Fibroblast of skin of right quadriceps (primary cell): ENCODE measurements at places on chromosomes 4 and X.

GRCh38 chr4:138916763-138917162 is 98.8 kb upstream of the NOCT start:
- no peak for DNase-seq

- DNase-seq, result peak; percentile 81
Observed at GRCh38 chr4:97656044-97656720, 487.1 kb downstream of the STPG2 start.

DNA sequence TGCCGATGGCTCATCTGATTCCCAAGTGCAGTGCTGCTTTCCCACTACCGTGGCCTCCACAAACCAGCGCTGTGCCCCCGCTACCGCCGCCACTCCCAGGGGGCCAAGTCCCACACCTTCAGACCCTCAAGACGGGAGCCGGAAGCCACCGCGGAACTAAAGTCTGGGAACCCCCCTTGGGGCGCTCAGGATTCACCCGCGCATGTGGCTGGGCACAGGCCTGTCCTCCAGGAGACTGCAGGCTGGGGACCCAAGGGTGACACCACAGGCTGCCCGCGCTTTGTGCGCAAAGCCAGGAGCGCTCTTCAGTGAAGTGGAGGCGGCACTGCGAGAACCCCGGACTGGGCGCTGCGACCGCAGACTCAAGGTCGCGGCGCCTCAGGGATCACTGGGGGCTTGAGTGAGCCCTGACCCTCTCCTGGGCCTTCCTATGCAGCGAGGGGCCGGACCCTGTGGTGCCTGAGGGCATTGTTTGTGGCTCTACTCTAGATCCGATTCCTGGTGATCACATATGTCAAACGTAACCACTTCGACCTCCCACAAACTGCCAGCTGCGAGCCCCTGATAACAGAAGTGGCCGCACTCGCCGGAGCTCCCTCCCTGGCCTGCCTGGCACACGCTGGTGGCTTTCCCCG is 20.4 kb upstream of the TBC1D14 start:
- DNase-seq, result no peak

- DNase-seq, result no peak
Observed at GRCh38 chr4:71487344-71487920, 148.6 kb downstream of the SLC4A4 start.

DNA sequence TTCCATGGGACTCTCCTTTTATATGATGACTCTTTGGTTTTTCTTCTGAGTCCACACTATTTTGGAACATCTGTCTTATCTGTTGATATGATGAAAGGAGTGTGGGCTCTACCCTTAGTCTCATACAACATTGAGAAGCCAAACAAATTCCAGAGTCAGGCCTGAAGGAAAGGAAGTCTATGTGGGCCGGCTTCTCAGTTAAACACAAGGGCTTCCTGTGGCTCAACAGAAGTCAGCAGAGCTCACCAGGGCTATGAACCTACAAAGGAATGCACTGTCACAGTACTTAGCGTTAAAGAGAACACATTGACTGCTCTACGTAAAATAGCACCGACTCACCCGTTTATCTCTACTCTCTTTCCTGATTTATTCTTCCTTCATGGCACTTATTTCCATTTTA is 641.0 kb upstream of the FRG1 start:
- DNase-seq, result no peak

- DNase-seq, result no peak
Observed at GRCh38 chrX:1385253-1386223, 6.4 kb downstream of the SLC25A6 start.

GRCh38 chr4:56981795-56982201 is 3.1 kb downstream of the POLR2B start:
- no peak for DNase-seq

DNA sequence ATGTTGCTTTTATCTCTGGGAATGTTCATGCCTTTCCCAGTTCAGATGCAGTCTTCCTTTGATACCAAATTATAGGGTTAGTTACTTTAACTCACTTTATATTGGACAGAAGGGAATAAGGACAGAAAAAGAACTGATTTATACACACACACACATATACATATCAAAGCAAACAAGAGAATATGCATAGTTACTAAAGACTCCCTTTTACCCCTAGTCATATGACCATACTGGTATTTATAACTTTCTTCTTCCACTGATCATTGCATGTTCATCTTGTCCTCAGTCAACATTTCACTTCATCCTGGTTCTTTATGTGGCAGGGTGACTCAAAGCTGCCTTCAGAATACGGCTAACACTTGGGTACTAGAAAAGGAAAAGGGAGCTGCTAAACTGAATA is 120.4 kb downstream of the PARM1 start:
- DNase-seq, result no peak

DNA sequence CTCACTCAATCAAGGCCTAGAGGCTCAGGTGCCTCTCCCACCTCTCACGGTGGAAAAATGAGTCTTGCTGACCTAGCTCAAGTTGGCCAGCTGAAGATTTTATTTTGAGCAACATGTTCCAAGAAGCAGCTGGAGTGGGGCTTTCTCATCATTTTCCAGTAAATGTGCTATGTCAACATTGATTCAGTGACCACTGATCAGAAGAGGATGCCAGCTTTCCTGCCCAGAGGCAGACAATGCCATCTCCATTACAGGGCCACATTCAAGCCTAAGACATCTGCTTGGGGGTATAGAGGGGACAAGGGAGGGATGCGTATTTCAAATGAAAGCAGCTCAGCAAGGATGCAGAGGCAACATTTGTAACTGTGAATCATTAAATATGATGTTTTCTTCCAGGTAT is 3.0 kb downstream of the MEPE start:
- DNase-seq, result no peak

- DNase-seq, result peak; percentile 91
Observed at GRCh38 chr4:152515678-152516077, 20.2 kb downstream of the FBXW7 start.

DNA sequence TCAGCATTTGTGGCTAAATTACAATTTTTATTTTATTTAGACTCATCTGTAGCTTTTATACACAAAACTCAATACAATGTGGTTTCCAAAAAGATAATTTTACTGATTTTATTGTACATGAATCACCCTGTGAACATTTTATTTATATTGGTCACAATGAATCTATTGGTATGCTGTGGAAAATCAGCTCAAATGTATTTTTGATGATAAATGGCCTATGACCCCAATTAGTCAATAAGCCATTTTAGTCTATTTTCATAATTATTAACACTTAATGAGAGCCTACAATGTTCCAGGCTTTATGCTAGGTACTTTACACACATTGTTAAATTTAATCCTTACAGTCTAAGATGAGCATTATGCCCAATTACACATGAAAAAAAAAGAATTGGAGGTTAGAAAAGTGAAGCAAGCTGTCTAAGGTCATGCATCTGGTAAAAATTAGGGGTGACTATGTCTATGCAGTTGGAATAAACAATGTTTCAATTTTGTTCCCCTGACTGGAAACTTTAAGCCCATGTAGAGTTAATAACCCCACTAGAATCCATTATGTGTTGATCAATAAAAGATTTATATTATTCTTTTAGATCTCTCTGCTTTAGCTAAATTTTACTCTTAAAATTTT is 344.7 kb downstream of the PABPC4L start:
- DNase-seq, result peak; percentile 56

DNA sequence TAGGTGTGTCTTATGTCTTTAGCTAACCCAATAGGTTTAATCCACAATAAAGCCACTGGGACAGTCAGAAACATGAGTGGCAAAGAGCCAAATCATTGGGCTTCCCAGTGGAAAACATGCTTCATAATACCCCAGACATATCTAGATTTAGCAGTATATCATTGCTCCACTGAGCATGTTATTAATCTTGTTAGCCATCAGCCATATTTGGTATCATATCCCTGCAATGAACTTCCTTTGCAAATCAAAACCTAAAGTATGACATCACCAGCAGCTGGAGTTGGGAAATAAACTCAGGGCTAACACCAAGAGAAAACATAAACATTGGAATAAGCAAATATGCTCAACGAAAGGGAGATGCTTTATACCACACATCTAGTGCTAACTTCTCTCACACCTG is 280.8 kb upstream of the NOCT start:
- peak; percentile 78 for DNase-seq
